CD4-positive, alpha-beta T cell (primary cell): ENCODE measurements at places on chromosomes 13 and 19.
A peak's percentile ranks its signal among the peaks of the same experiment; 100 is the strongest.

GRCh38 chr19:38861368-38861767, 11.6 kb upstream of the HNRNPL start:
- DNase-seq = no peak

GRCh38 chr13:100842136-100842535, 167.5 kb upstream of the TMTC4 start:
- no peak for DNase-seq

DNA sequence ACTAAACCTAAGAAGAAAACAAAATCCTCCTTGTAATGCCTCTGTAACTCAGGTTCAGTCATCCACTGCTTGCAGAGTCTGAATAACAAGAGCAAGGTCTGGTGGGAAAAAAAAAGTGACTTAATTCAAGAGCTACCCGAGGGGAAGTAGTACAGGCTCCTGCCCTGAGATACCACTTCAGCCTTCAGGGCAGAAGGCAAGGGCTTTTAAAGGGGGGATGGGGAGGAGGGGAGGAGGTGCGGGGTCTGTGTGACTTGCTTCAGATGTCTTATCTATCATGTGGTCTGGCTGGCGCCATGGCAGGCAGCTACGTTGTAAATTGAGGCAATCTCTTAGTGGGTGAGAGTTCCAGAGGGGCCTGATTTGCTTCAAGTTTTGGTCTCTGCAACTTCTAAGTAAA, 66.7 kb downstream of the LRRC63 start:
- no peak for DNase-seq

DNA sequence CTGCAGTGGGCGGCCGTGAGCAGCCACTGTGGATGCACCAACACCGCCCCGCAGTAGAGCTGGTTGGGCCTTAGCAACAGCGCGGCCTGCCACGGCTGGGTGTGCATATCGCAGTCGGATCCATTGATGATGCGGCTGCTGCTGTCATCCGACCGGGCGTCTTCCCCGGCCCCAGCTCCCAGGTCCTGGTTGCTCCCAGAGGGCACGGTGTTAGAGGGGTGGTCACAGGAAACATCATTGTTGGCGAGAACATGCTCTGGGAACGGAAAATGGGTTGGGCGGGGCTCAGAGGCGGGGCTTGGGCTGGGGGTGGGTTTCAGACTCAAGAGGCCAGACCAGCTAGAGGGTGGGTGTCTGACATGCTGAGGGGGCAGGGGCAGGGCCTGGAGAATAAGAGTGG, 3.0 kb downstream of the KLK5 start:
- no peak for DNase-seq

GRCh38 chr19:51887522-51888498, at the start of gene ZNF577:
Gene ZNF577, minus strand, starts transcription at chr19:51887951. Its CDS starts 7,569 bp downstream, at chr19:51880382.
- peak; percentile 35 for DNase-seq

GRCh38 chr13:81197966-81198365, 857.0 kb upstream of the SPRY2 start:
- DNase-seq = no peak

- no peak for DNase-seq
These were observed 225.0 kb downstream of the KATNAL1 start for GRCh38 chr13:30082391-30082790.

- peak; percentile 39 for DNase-seq
These were observed 2.5 kb downstream of the LDLR start for GRCh38 chr19:11091703-11092153.

DNA sequence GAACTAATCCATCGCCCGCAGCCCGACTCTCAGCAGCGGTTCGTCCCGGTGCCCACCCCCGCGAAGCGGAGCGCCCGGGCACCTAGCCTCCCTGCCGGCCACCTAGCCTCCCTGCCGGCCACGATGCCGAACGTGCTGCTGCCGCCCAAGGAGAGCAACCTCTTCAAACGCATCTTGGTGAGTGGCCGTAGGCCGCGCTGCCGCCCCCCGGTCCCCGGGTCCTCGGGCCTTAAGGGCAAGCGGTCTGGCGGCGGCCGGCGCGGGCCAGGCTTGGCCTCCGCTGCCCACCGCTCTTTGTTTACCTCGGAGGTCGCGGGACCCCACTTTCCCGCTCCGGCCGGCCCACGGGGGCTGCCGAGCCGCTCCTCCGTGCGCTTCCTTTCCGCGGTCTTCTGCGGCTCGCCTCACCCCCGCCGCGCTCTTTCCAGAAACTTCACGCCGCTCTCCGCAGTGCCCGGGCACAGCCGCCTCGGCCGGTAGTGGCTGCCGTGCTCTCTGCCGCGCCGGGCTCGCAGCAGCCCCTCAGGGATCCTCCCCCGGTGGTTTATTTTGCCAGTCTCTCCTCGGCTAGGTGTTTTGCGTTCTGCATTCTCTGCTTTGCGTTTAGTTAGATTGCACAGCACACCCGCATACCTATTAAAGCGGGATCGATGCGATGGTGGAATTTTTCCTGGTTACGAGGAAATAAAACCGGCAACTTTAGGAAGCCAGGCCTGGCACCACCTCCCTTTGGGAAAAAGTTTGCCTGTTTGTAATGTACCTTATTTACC, 524 bp downstream of the NAA16 start:
- DNase-seq = peak; percentile 48

DNA sequence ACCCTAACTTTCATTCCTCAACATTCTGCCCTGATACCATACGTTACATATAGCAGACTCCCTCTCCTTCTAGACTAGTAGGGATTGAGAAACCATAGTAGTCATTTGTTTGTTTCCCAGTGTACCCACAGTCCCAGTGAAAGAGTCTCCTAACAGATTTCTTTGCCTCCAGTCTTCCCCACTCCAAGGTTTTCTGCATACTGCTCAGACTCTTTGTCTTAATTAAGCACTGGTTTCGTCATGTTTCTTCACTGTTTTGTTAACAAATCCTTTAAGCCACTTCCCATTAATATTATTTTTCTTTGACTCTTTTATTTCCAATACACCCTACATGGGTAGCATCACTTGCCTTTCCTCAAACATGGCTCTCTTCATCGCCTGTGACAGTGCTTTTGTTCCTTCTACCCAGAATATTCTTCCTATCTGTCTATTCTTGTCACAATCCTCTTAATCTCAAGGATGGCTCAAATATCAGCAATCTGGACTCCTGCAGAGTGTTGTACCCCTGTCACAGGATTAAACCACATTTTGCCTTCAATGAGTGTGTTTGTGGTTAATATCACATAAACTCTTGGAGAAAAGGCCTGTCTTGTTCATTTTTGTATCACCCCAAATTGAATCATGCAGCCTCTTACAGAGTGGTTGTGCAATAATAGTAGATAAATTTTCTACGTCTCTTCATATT, 92.7 kb upstream of the KLF12 start:
- no peak for DNase-seq

- peak; percentile 76 for DNase-seq
These were observed 277.3 kb downstream of the FOXO1 start for GRCh38 chr13:40389081-40389641.

- no peak for DNase-seq
These were observed 42.3 kb downstream of the LYL1 start for GRCh38 chr19:13060233-13060963.

- no peak for DNase-seq
These were observed 110.8 kb downstream of the GNG7 start for GRCh38 chr19:2591537-2592291.

GRCh38 chr19:18319591-18320135, 3.2 kb downstream of the LSM4 start:
- DNase-seq = no peak

GRCh38 chr19:54473071-54473891, at the start of gene CDC42EP5:
Gene CDC42EP5, minus strand, starts transcription at chr19:54473296. Its CDS starts 7,749 bp downstream, at chr19:54465547.
- DNase-seq = peak; percentile 37

- DNase-seq = no peak
These were observed 49.4 kb downstream of the ZNF536 start for GRCh38 chr19:30421571-30421970.

DNA sequence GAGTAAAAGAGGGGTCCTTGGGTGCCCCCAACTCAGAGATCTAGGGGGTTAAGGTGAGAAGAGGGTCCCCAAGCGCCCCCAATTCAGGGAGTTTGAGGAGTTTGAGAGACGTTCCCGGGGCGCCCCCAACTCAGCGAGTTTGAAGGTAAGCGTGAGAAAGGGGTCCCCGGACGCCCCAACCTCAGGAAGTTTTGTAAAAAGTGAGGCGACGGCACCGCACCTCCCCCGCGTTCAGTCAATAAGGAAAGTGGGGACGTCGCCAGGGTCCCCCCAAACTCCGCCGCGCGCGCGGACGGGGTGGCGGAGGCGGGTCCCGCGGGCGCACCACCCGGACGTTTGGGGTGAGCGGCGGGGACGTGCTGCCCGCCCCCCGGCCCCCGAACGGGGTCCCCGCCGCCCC, 353 bp downstream of the RFX2 start:
- no peak for DNase-seq

- DNase-seq = no peak
These were observed 822.5 kb upstream of the SLITRK5 start for GRCh38 chr13:86848716-86849115.

- no peak for DNase-seq
These were observed 1.9 kb upstream of the SLITRK1 start for GRCh38 chr13:83884141-83884540.

DNA sequence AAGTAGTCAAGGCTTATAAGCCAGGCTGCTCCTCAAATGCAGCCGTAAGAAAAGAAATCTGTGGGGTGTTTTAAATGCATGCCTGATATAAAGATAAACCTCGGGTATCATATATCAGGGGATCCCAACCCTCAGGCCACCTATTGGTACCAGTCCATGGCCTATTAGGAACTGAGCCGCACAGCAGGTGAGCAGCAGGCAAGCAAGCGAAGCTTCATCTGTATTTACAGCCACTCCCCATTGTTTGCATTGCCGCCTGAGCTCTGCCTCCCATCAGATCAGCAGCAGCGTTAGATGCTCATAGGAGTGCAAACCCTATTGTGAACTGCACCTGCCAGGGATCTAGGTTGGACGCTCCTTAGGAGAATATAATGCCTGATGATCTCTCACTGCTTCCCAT, 233.5 kb upstream of the SERP2 start:
- no peak for DNase-seq

- DNase-seq = no peak
These were observed 86.2 kb downstream of the IRS2 start for GRCh38 chr13:109700176-109700575.

- no peak for DNase-seq
These were observed 322.8 kb upstream of the EDNRB start for GRCh38 chr13:78241278-78241919.

- no peak for DNase-seq
These were observed 423.8 kb upstream of the GPC6 start for GRCh38 chr13:92802776-92803175.

DNA sequence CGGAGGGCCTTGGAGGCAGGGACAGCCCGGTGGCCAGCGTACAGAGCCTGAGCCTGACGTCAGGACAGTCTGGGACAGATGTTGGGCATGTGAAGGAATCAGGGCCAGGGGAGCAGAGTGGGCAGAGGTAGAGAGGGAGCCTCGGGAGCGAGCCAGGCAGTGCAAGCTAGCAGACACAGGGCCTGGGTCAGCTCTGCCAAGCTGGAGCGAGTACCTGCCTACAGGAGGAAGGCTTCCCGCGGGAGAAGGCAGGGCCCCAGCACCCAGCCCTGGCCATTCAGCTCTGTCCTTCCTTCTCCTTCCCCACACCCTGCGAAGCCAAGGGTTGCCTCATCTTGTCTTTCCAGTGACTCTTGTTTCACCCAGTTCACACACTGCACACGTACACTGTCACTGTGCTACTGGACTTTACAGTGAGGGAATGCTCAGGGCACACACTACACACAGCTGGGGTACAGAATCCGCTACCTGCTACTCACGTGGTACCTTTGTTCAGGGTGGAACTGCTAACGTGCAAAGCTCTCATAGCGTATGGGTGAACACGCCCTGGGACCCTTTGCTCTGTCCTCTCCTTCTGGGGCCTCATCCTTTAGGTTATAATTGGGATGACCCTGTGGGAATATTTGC, 9.8 kb upstream of the C1QTNF9 start:
- DNase-seq = no peak

DNA sequence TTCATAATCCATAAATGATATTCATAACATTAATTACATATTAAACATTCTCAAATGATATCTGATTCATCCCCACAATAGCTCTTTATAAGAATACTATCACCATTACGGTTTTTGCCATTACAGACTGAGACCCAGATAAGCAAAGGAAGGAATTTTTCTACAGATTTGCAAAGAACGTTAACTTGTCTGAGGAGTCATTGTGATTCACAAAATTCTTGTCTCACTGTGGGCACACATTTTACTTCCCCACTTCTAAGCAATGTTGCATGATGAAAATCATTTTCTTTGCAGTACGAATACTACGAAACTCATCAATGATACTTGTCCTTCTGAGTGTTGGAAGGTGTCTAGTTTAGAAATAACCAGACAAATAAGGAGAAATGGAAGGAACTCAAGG, 70.1 kb downstream of the NALCN start:
- no peak for DNase-seq

- no peak for DNase-seq
These were observed 947.7 kb downstream of the EFNB2 start for GRCh38 chr13:105587786-105588185.

DNA sequence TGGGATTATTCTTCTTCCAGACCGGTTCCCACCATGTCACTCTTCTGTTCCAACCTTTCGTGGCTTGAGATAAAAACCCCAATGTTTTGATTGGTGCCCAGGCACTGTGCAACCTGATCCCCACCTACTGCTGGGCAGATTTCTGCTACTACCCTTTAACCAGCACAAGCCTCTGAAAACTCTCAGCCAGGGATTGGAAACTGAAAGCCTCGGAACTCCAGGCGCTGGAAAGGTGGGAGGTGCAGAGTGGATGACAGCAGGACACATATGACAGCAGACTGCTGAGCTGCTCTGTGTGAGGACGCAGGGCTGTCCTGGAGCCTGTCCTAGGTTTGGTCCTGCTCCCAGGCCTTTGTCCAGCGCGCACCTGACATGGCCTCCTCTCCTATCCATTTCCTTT, 68.5 kb upstream of the GTF3A start:
- no peak for DNase-seq
